Stimulated activated CD4-positive, alpha-beta T cell treated with anti-CD3 and anti-CD28 coated beads, Interleukin-2, amount 100 ng/mL, for 24 hours (primary cell): ENCODE measurements at places on chromosomes 7 and 10.
A peak's percentile ranks its signal among the peaks of the same experiment; 100 is the strongest.

GRCh38 chr7:134328900-134329299 is 12.2 kb upstream of the SLC35B4 start:
- no peak for DNase-seq

DNA sequence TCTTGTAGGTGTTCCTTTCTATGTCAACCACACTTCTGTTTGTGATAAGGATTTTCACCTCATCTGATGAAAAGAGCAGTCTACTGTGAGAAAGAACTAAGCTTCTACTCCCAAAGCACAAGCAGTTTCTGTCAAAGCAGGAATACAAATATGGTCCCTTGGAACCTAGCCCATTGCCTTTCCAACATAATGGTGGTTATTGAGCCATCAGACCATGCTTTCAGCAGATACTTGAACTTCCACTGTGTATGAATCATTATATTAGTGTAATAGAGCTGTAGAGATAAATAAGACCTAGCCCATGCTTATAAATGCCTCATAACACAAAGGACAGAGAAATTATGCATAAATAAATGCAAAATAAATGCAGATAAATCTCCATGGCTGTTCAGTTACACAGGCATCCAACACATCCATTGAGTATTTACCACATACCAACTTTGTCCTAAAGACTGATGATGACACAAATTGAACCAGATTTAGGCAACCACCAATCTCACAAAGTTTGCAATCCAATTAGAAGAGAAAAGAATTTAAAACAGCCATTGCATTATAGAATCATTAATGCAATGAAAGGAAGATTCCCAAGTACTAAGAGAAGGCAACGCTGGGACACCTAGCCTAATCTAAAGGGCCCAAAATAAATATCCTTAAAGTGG is 729.4 kb upstream of the C7orf33 start:
- DNase-seq = no peak

DNA sequence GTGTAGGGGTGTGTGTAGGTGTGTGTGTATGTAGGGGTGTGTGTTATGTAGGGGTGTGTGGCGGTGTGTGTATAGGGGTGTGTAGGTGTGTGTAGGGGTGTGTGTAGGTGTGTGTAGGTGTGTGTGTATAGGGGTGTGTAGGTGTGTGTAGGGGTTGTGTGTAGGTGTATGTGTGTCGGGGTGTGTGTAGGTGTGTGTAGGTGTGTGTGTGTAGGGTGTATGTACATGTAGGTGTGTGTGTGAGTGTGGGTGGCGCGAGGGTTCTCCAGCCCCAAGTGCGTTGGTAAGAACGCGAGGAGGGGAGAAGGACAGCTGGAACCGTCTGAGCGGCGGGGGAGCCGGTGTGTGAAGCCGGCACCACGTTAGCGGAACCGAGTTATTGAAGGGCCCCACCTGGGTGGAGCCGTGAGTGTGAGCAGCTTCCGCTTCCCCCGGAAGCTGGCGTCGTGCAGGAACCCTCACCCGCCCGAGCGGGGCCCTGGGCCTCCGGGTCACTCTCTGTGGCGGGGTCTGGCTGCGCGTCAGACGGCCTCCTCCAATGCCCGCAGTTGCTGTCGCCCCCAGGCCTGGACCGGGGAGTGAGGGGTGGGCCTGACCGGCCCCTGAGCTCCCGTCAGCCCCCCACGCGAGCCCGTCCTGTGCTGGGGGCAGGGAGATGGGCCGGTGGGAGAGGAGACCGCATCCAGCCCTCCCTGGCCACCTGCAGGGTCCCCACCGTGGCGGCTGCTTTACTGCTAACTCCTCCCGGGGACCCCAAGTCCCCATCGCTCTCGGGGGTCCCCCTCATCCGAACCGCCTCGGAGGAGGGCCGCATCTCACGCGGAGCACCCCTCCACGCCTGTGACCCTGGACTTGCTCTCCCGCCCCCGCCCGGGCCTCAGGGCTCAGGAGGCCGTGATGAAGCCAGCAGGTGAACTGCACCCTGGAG is 49.6 kb upstream of the PSMG3 start:
- DNase-seq = no peak

DNA sequence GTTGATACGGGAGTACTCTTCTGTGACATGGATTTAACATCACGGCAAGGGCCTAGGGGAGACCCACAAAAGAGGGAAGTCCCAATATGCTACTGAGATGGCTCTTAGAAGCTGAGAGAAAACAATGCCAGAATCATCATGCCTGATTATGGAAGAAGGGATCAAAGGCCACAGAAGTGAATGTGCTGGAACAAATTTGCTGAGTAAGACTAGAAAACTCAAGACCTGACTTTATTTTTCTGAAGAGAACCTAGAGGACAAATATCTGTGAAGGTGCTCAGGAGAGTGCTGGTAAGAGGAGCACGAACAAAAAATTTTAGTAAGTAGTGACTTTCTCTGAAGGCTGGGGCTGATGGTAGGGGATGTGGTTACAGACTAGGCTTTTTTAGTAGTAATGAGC is 277.0 kb downstream of the ZEB1 start:
- no peak for DNase-seq

GRCh38 chr7:136278057-136278456 is 300.9 kb upstream of the MTPN start:
- no peak for DNase-seq

DNA sequence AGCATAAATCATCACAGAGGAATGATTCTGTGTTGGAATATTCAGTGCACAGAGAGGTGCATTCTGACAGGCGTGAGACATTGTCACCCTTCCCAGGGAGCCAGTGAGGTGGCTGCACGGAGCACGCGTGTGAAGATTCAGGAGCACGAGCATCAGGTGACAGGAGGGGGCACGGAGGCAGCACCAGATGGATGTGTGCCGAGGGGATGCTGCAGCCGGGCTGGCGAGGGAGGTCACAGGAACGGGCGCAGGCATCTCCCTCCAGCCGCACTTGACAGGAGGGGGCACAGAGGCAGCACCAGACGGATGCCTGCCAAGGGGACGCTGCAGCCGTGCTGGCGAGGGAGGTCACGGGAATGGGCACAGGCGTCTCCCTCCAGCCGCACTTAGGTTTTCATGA is 66.5 kb downstream of the DIP2C start:
- no peak for DNase-seq

DNA sequence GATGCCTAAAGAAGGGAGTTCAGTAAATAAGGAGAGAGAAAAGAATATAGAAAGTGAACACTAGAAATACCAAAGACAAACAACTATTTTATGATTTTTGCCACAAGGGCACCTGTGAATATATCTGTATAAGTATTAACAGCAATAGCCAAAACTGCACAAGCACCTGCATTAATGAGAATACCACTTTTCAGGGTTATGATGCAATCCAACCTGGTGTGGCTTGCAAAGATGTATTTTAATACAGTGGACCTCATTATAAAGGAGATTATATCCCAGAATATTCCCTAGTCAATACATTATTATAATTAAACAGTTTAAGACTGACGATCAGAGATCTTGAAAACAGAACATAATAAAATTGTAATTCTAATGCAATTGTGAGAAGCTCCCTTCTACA is 4.0 kb downstream of the BRAF start:
- no peak for DNase-seq

- no peak for DNase-seq
These were observed 111.3 kb downstream of the HECTD2 start for GRCh38 chr10:91521439-91521838.

DNA sequence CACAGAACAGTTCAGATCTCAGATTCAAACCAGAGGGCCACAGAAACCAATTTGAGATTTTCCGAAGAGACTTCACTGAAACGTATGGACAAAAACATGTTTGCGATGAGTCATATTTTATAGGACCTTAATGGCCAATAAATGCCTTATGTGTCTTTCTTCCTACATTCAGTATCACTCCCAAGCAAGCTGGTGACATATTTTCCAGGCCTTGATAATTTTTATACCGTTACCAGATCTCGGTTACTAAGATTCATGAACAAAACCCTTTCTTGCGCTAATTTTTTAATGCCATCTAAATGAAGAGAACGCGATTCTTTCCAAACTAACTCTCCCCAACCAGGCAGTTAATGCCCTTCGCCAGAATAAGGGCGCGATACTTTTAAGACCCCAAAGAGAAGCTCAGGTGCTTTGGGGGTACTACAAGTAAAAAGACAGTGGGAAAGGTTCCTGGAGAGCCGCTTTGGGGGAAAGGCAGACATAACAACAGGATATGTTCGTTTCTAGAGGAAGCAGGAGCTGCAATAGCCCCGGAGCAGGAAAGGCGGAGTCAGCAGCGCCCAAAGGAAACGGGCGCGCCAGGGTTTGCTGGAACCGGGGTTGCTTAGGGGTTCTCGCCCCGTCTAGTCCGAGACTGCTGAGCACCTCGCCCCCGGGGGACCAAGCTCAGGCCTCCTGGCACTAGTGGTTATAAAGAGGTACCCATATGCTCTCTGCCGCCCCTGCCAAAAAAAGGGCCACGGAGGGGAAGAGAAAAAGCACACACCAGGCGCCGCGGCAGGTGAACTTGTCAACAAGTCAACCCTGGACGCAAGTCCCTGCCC is 884 bp downstream of the ICA1 start:
- peak; percentile 37 for DNase-seq

- no peak for DNase-seq
These were observed 27.8 kb upstream of the SMURF1 start for GRCh38 chr7:99171731-99172130.

DNA sequence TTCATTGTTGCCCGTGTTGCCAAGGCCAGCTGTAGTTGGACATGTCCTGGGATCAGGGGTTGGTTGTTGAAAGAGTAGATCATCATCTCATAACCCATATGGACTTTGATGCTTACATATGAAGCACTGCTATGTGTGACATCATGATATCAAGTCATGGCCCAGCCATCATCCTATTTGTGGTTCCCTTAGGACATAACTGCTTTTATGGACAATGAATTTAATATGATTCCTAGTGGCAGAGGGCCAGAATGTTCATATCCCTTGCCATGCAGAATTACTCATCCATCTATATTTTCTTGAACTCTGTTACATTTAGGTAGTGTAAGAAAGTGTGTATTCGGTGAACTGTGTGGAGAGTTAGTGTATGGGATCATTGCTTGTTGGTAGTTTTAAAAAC is 343.9 kb upstream of the LRGUK start:
- no peak for DNase-seq

DNA sequence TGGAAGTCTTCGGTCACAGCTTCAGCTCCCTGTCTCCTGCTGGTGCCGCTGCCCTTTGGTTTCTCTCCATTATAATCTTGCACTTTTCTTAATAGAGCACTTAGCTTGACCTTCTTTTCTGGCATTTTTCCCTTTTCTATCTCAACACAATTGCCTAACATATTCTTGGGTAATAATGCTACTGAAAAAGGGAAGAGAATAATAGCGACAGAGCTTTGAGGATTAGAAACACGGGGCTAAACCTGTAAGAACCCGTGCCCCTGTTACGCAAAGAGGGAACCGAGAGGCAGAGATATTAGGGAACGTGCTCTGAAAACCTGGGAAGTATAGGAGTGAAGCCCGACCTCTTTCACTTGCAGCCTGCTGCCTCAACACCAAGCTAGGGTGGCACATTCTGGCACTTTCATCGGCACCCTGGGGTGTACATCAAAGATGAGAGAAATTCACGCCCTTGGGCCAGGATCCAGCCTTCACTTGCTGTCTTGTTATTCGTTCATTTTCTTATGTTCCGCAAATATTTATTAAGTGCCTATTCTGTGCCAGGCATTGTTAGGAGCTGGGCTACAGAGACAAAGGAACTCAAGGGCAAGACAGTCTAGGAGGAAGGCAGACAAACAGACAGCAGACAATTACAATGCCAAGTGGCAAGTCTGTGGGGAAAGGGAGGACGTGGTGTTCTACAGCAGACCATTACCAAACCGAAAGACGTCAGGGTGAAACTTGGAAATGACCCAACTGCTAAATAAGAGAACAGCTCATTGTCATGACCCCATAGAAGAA is 33.0 kb upstream of the GALNTL5 start:
- DNase-seq = no peak

GRCh38 chr7:27389496-27389895 is 146.9 kb downstream of the EVX1 start:
- DNase-seq = no peak

DNA sequence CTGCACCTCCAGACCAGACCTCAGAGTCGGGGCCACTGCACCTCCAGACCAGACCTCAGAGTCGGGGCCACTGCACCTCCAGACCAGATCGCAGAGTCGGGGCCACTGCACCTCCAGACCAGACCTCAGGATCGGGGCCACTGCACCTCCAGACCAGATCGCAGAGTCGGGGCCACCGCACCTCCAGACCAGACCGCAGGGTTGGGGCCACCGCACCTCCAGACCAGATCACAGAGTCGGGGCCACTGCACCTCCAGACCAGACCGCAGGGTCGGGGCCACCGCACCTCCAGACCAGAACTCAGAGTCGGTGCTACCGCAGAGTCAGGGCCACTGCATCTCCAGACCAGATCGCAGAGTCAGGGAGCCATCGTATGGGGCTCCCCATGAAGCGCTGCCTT is 105.9 kb downstream of the ACTR3B start:
- no peak for DNase-seq

GRCh38 chr10:77522268-77522809 is 115.3 kb downstream of the KCNMA1 start:
- DNase-seq = no peak

- no peak for DNase-seq
These were observed 121.6 kb downstream of the KCND2 start for GRCh38 chr7:120394595-120394994.

DNA sequence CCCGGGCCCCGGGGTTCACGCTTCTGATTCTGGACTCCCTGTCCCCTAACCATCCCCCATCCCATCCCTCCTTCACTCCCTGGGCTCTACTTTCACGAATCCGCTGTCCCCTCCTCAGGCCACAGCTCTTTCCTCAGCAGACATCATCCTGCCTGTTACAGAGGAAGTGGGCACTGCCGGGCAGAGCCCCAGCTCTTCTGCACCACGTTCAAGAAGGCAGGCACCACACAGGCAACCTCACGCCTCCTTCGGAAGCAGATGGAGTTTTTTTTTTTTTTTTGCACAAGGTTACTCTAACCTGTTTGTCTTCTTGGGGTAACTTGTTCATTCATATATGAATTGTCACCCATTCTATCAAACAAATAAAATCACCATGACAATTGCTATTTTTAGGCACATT is 17.9 kb upstream of the ZNF32 start:
- no peak for DNase-seq

DNA sequence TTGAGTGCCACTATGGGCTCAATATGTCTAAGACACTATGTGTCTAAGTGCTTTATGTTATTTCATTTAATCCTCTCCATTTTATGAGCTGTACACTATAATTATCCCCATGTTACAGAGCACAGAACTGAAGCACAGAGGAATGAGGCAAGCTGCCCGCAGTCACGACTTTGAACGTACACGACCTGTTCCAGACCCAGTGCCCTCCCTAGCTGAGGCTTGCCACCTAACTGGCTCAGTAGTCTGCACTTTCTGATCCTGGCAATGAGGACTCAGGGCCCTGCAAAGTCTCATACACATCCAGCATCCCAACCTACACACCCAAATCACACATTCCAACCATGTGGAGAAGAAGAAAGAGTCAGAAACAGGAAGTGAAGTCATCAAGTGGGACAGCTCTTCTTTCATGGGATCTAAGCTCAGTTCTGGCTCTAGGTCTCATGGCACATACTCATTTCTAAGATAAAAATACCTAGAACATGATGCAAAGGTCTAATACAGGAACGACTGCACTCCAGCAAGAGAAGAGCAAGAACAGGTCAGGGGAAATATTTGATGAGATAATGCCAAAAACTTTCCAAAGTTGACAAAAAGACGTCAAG is 42.4 kb upstream of the DDC start:
- no peak for DNase-seq
